Stimulated activated CD4-positive, alpha-beta T cell treated with anti-CD3 and anti-CD28 coated beads, Interleukin-15, amount 100 ng/mL, for 1 hour (primary cell): ENCODE measurements at places on chromosomes 1 and 21.

DNA sequence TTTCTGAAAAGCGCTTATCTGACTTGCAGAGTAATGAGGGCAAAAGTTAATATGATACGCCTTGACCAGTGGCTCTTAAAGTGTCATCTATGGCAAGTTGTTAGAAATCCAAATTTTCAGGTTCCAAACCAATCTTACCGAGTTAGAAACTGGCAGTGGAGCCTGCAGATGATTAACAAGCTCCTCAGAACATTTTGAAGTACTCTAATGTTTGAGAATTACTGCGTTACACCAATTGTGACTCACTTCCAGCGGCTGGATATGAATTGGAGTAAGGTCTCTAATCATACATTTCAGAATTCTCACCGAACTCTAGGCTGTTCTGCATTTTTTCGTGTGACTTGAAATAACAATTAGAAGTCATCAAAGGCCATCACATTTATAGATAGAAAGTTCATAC lies 73.5 kb upstream of the TMPRSS15 start:
- no peak for DNase-seq

- DNase-seq = no peak
These were observed 127.4 kb upstream of the NRIP1 start for GRCh38 chr21:15192243-15192642.

DNA sequence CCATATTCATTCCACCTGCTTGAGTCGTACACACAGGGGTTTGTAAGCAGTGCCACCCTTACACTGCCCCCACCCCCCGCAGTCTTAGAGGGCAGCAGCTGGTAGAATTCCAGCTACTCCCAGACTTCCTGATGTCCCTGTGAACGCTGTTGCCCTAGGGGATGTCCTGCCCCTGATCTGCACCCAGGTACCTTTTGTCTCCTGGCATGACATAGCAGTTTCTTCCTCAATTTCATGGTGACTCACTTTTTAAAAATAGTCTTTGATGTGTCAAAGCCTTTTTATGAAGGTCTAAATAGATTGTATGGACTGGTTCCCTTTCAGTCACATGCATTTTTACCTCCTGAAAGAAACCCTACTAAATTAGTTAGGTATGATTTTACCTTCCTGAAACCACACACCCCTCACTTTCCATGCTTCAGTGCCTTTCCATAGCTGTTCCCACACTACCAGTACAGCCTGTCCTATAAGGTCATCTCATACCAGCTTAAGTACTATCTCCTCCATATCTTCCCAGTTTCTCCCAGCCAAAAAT lies 76.4 kb downstream of the ST3GAL3 start:
- no peak for DNase-seq

- DNase-seq = peak; percentile 40
These were observed 36.6 kb upstream of the OPRD1 start for GRCh38 chr1:28775121-28775942.

- DNase-seq = no peak
These were observed 237.1 kb upstream of the PLD5 start for GRCh38 chr1:242761556-242761955.

DNA sequence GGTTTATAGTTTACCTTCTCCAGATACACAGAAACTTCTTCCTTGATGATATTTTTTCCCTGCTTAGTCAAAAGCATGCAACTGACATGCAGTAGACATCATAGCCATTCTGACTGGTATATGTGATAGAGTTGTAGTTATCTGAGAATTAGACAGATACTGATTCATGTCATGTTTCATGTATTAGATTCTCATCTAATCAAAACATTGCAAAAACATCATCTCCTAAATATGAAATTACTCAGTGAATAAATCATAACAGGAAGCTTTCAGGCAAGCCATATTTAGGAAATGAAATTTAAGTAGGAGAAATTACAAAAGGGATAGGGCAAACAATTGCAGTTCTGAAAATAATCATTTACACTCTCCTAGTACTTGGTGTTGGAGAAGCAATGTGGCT lies 38.4 kb upstream of the ASB17 start:
- DNase-seq = no peak
